Activated CD8-positive, alpha-beta T cell treated with anti-CD3 and anti-CD28 coated beads, Interleukin-2, amount 10 ng/mL, durations not matched to agents 7 days and 5 days (primary cell): ENCODE measurements at places on chromosomes 2 and 18.

GRCh38 chr18:10659000-10659399 lies 133.2 kb downstream of the NAPG start:
- H3K36me3 ChIP-seq, result no peaks in the 10 kb centered on the region
- H3K4me1 ChIP-seq, result no peaks in the 10 kb centered on the region
- no peak overlapping the region for H3K4me3 ChIP-seq
- peaks cover 2% of the 10 kb centered on the region for H3K27me3 ChIP-seq
- DNase-seq, result no peak

- DNase-seq, result no peak
- H3K27me3 ChIP-seq, result peaks cover 21% of the 10 kb centered on the region
- H3K4me3 ChIP-seq, result no peak overlapping the region
- H3K36me3 ChIP-seq, result no peaks in the 10 kb centered on the region
- no peaks in the 10 kb centered on the region for H3K4me1 ChIP-seq
Observed at GRCh38 chr2:70939001-70939838, 3.5 kb downstream of the ATP6V1B1 start.

- H3K4me1 ChIP-seq, result peaks cover 6% of the 10 kb centered on the region
- no peak overlapping the region for H3K27ac ChIP-seq
- no peaks in the 10 kb centered on the region for H3K36me3 ChIP-seq
- peaks cover 7% of the 10 kb centered on the region for H3K27me3 ChIP-seq
Observed at GRCh38 chr2:233643128-233643527, 6.9 kb downstream of the UGT1A10 start.

DNA sequence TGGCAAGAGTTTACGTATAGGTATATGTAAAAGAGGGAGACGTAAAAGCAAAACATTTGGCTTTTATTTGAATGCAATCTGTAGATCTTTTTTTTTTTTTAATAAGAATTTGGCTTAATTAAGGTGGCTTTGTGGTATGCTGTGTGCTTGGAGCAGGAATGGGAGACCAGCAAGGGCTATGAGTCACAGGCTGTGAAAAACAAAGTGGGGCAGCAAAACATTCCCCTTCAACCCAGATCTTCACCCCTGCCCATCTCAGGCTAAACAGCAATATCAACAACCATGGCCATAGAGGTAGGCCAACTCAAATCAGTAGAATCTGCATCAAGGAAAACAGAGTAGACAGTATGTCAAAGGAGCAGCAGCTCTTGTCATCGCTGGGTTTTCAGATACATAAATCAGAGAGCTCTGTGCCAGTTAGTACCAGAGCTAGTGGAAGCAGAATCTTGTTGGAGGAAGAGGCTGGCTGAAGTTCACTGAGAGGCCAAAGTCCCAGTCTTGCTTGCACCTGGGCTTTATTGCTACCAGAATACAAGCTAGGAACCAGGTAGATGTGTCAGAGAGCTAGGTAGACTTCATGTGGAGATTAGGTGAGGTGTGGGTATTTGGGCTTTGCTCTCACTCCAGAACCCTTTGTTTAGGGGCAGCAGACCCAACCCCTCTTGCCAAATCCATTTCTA lies 191.5 kb upstream of the FANCL start:
- no peak for DNase-seq
- no peak overlapping the region for H3K4me3 ChIP-seq
- no peaks in the 10 kb centered on the region for H3K36me3 ChIP-seq

- peak overlapping the region; percentile 80 for H3K27ac ChIP-seq
- no peak overlapping the region for H3K4me3 ChIP-seq
- H3K27me3 ChIP-seq, result no peaks in the 10 kb centered on the region
- peaks cover 95% of the 10 kb centered on the region for H3K4me1 ChIP-seq
- H3K36me3 ChIP-seq, result peaks cover 75% of the 10 kb centered on the region
Observed at GRCh38 chr2:224986477-224986876, 55.8 kb downstream of the DOCK10 start.

GRCh38 chr2:64220894-64221617 lies 76.8 kb upstream of the PELI1 start:
- H3K27ac ChIP-seq, result no peak overlapping the region
- H3K27me3 ChIP-seq, result no peaks in the 10 kb centered on the region
- no peak for DNase-seq
- H3K36me3 ChIP-seq, result peaks cover 2% of the 10 kb centered on the region
- no peak overlapping the region for H3K4me3 ChIP-seq

DNA sequence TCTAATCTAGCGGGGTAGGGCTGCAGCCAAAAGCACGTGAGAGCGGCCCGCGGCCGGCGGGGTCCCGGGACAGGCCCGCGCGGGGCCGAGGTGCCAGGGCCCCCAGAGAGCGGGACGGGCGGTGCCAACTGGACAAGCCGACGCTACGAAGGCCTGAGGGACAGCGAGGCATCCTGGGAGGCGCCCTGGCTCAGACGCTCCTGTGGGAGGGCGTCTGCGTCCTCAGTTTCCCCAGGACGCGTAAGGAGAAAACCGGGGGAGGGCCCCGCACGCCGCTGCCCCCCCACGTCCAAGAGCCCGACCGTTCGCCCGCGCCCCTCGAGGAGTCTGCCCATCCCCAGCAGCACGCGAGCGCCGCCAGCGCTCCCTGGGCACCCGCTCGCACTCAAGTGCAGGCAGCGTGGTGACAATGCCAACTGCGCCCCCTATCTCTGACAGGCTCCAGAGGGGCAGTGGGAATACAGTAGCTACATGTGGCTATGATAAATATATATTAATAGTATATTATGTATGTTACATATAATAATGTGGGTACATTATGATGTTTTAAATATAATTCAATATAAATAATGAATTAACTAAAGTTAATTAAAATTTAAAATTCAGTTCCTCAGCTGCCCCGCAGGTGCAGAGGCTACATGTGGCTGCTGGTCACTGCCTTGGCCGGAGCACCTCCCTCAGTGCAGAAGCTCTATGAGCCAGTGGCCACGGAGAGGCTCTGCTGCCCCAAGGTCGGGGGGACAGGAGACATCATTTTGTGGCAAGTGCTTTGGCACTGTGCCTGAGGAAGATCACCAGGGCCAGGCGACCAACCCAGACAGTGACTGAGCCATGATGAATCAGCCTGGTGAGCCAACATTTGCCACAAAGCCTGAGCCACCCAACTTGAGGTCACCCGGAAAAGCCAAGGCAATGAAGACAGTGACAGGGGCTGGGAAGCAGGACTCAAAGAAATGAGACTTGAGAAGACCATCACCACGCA lies 5.5 kb upstream of the SFT2D3 start:
- no peak overlapping the region for H3K4me3 ChIP-seq
- no peak overlapping the region for H3K27ac ChIP-seq
- no peaks in the 10 kb centered on the region for H3K27me3 ChIP-seq
- peaks cover 7% of the 10 kb centered on the region for H3K4me1 ChIP-seq
- peak; percentile 74 for DNase-seq

GRCh38 chr2:232365621-232366321 lies 12.8 kb upstream of the ALPP start:
- peak; percentile 45 for DNase-seq
- H3K36me3 ChIP-seq, result no peaks in the 10 kb centered on the region
- no peak overlapping the region for H3K4me3 ChIP-seq
- peaks cover 34% of the 10 kb centered on the region for H3K4me1 ChIP-seq
- no peaks in the 10 kb centered on the region for H3K27me3 ChIP-seq

GRCh38 chr2:24220554-24221291 lies 45.9 kb downstream of the FAM228A start:
- H3K36me3 ChIP-seq, result peaks cover 9% of the 10 kb centered on the region
- no peaks in the 10 kb centered on the region for H3K4me1 ChIP-seq
- H3K4me3 ChIP-seq, result no peak overlapping the region
- H3K27ac ChIP-seq, result no peak overlapping the region
- no peaks in the 10 kb centered on the region for H3K27me3 ChIP-seq

- DNase-seq, result no peak
- no peaks in the 10 kb centered on the region for H3K4me1 ChIP-seq
- no peak overlapping the region for H3K27ac ChIP-seq
- no peaks in the 10 kb centered on the region for H3K36me3 ChIP-seq
- no peak overlapping the region for H3K4me3 ChIP-seq
Observed at GRCh38 chr2:140542627-140543026, 1588.2 kb downstream of the LRP1B start.

GRCh38 chr2:85852152-85852840 lies 36.5 kb downstream of the ST3GAL5 start:
- H3K27me3 ChIP-seq, result no peaks in the 10 kb centered on the region
- peaks cover 58% of the 10 kb centered on the region for H3K4me1 ChIP-seq
- peaks cover 78% of the 10 kb centered on the region for H3K36me3 ChIP-seq
- peak overlapping the region; percentile 83 for H3K4me3 ChIP-seq
- no peak for DNase-seq

DNA sequence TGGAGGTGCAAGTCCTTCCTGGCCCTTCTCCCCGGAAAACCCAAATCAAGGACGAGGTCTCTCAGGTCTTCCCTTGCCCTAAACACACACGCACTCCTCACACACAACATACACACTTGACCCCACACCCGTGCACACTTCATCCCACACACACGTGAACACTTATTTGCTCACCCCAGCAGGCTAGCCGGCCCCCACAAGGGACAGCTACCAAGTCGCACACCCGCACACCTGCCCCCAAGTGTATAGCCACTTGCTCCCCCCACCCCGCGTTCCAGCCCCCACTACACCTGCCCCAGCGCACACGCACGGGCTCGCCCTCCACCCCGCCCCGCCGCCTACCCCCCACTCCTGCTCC lies 359 bp downstream of the TGFBRAP1 start:
- H3K4me1 ChIP-seq, result peaks cover 37% of the 10 kb centered on the region
- peak overlapping the region; percentile 83 for H3K4me3 ChIP-seq
- H3K36me3 ChIP-seq, result peaks cover 7% of the 10 kb centered on the region
- H3K27ac ChIP-seq, result peak overlapping the region; percentile 79
- H3K27me3 ChIP-seq, result no peaks in the 10 kb centered on the region
- DNase-seq, result peak; percentile 36

- H3K36me3 ChIP-seq, result no peaks in the 10 kb centered on the region
- no peak overlapping the region for H3K4me3 ChIP-seq
- peaks cover 15% of the 10 kb centered on the region for H3K27me3 ChIP-seq
- no peaks in the 10 kb centered on the region for H3K4me1 ChIP-seq
- no peak for DNase-seq
- no peak overlapping the region for H3K27ac ChIP-seq
Observed at GRCh38 chr2:70922235-70923234, 13.2 kb upstream of the ATP6V1B1 start.

DNA sequence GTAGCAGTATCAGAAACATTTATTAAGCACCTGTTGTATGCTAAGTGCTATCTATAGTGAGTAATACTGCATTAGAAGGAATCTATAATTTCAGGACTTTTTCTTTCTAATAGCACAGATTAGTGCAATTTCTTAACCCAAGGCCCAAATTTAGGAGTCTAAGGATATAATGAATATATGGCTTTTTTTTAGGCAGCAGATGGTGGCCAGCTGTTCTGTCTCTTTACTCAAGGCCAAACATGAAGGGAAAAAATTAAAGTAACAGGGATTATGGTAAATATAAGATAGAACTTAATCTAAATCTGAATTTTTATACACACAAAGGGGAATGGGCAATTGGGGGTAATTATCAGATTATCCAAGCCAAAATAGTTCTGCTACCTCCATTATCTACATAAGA lies 230.6 kb upstream of the SP5 start:
- H3K4me1 ChIP-seq, result no peaks in the 10 kb centered on the region
- no peak overlapping the region for H3K27ac ChIP-seq
- no peak for DNase-seq
- peaks cover 21% of the 10 kb centered on the region for H3K27me3 ChIP-seq
- no peak overlapping the region for H3K4me3 ChIP-seq

DNA sequence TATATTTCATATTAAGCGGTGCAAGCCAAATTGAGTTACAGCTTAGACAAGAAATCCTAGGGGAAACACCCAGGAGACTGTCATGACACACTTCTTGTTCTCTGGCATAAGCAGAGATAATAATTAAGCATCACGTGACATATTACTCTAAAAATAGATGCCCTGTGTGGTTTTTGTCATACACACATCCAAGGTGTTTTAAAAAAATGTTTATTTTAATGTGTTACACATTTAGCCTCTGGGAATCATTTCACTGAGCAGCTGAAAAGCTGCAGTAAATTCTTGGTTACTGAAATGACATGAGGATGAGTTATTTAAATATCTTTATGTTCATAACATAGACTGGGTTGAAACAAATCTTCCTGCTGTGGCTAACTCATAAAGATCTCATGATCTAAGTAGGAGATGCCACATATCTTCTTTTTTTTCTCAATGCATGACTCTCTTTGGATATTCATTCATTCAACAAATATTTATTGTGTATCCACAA lies 38.0 kb upstream of the ERMN start:
- peak overlapping the region; percentile 3 for H3K4me3 ChIP-seq
- H3K27ac ChIP-seq, result peak overlapping the region; percentile 62
- no peaks in the 10 kb centered on the region for H3K27me3 ChIP-seq
- peaks cover 66% of the 10 kb centered on the region for H3K36me3 ChIP-seq

DNA sequence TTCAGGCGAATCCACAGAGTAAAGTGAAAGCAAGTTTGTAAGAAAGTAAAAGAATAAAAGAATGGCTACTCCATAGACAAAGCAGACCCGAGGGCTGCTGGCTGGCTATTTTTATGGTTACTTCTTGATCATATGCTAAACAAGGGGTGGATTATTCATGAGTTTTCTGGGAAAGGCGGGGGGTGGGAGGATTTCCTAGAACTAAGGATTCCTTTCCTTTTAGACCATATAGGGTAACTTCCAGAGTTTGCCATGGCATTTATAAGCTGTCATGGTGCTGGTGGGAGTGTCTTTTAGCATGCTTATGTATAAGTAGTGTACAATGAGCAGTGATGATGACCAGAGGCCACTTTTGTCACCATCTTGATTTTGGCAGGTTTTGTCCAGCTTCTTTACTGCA lies 59.8 kb downstream of the SLC4A3 start:
- DNase-seq, result no peak
- H3K4me1 ChIP-seq, result peaks cover 16% of the 10 kb centered on the region
- H3K27ac ChIP-seq, result no peak overlapping the region
- no peaks in the 10 kb centered on the region for H3K36me3 ChIP-seq
- H3K4me3 ChIP-seq, result no peak overlapping the region

- DNase-seq, result no peak
- peaks cover 50% of the 10 kb centered on the region for H3K36me3 ChIP-seq
- no peak overlapping the region for H3K4me3 ChIP-seq
- H3K4me1 ChIP-seq, result peaks cover 1% of the 10 kb centered on the region
- H3K27ac ChIP-seq, result no peak overlapping the region
- no peaks in the 10 kb centered on the region for H3K27me3 ChIP-seq
Observed at GRCh38 chr2:26193578-26194231, 20.8 kb downstream of the GAREM2 start.

- peaks cover 38% of the 10 kb centered on the region for H3K27me3 ChIP-seq
- no peak within 1 kb of the TSS for H3K27ac ChIP-seq
- no peak within 1 kb of the TSS for H3K4me3 ChIP-seq
- no peaks in the 10 kb centered on the region for H3K36me3 ChIP-seq
Observed at GRCh38 chr2:31580321-31581117, at the start of gene SRD5A2. Gene SRD5A2, minus strand, starts transcription at chr2:31580938. Its CDS starts 38 bp downstream, at chr2:31580900.

DNA sequence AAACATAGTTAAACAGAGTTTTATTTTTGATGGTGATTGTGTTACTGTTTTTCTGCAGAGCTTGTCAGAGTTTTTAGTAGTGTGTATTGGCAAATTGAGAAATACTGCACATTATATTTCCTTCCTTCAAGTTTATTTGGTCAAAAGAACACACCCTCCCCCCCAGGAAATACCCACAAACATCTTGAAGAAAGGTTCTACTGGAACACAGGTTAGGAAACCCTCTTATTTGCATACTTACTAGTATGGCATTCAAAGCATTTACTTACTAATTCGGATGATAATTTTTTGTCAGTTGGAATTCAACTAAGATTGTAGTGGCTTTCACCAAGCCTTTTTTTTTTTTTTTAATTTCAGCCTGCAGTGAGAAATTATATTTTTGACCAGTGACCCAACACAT lies 9.1 kb downstream of the CAB39 start:
- peak overlapping the region; percentile 64 for H3K27ac ChIP-seq
- H3K36me3 ChIP-seq, result peaks cover 67% of the 10 kb centered on the region
- H3K27me3 ChIP-seq, result no peaks in the 10 kb centered on the region
- no peak for DNase-seq
- peaks cover 88% of the 10 kb centered on the region for H3K4me1 ChIP-seq

GRCh38 chr18:59005262-59005661 lies 134.4 kb upstream of the SEC11C start:
- no peaks in the 10 kb centered on the region for H3K36me3 ChIP-seq
- H3K4me3 ChIP-seq, result no peak overlapping the region
- no peaks in the 10 kb centered on the region for H3K4me1 ChIP-seq
